ENCODE measurements at places on chromosomes 2 and 18.

DNA sequence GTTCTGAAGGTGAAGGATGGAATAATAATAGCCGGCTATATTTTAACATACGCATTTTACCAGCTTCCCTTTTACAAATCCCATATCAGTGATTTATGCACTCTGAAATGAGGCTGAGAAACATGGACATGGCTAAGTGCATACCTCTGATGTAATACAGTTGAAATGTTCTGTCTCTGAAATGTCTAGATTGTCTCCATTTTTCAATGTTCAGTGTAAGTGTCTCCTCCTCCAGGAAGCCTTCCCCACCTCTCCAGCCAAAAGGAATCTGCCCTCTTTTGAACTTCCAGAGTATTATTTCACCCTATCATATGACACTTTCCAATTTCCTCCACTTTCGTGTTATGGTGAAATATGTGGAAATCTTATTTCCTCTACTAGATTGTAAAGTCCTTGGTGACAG, 29.5 kb upstream of the ME2 start:
- DNase-seq = no peak

- no peak for DNase-seq
Measured at GRCh38 chr2:146874260-146874658, 970.6 kb upstream of the ACVR2A start.

GRCh38 chr18:70663141-70663540, 374.3 kb downstream of the SOCS6 start:
- peak; percentile 37 for DNase-seq

- no peak for DNase-seq
Measured at GRCh38 chr2:205461169-205461568, 221.1 kb upstream of the NRP2 start.

All from CD4-positive, alpha-beta T cell treated with Interleukin-21 for 1 hour (primary cell).